Pulmonary artery endothelial cell (primary cell): ENCODE measurements at places on chromosomes 6 and 20. TPM values are rescaled to one million over a fixed set of nuclear protein-coding genes. Genes with fewer than 3 reads are reported as not detected.

SYNDIG1 gene
- not detected in 2 replicates for total RNA-seq

NKX2-4 gene
- total RNA-seq = not detected in 2 replicates

PACSIN1 gene
- total RNA-seq = not detected in 2 replicates

TFAP2D gene
- total RNA-seq = not detected in 2 replicates

DNA sequence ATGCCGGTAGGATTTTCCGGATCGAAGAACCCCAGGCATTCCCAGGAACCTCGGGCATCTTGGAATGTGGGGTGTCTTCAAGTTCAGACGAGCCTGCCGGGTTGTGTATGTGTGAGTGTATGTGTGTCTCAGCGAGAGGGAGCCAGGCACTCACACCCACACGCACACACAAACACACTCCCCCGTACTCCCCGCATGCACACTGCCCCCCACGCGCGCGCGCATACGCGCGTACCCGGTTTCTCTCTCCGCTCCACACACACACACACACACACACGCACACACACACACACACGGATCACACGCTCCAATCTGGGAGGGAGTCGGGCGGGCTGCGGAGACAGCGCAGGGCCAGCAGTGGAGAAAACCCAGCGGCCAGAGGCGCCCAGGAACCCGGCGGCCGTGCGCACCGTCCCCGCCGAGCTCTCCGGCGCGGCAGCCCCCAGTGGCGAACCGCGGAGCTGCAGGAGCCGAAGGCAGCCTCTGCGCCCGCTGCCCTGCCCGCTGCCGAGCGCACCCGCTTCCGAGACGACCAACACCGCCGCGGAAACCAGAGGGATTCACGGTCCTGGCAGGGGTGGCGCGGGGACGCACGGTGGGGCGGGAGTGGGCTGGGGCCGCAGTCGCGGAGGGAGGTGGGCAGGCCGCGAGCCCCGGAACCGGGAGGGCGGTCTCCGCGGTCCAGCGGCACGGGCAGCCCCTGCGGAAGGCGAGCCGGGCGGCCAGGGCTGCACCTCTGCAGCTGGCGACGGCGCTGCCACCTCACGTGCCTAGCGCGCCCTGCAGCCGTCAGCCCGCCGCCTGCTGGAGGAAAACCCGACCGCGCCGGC lies at the start of gene LRFN2:
Gene LRFN2 (minus strand): TSS at position 125 of the 830 bp plus-strand sequence.
- DNase-seq = peak; percentile 4

GRCh38 chr20:50207026-50207425 lies 16.4 kb downstream of the CEBPB start:
- no peak for DNase-seq

DNA sequence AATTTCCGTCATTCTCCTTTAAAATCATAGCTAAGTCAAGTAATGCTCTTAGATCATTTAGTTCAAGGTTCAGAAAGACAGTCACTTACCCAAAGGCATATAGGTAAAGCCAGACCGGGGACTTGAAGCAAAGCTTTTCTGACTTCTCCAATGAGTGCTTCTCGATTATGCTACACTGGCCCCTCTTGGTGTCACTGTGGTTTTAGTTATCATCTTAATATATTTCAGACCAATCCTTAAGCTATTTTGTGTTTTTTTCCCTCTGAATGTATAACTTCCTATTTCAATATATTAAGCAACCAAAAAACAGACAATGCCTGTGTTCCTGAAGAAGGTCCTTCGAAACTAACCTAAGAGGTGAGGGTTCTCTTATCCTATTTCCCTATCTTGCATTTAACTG lies 3.9 kb downstream of the PRDM1 start:
- DNase-seq = no peak

DNA sequence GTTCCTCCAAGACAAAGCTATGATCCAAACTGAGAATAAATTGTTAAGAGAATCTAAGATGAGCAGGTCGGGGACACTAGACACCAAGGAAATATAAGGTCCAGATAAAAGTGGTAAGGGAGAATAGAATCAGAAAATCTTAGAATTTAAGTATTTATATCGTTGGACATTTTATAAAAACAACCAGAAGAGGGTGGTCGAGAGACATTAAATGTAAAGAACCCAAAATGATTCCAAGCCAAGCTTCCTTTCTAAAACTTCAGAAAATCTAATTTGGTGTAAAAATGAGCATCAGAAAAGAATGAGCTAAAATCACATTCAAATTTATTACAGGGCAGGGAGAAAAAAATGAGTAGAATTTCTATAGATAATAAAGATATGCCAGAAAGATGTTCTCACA lies 97.8 kb upstream of the OGFRL1 start:
- peak; percentile 10 for DNase-seq

DNA sequence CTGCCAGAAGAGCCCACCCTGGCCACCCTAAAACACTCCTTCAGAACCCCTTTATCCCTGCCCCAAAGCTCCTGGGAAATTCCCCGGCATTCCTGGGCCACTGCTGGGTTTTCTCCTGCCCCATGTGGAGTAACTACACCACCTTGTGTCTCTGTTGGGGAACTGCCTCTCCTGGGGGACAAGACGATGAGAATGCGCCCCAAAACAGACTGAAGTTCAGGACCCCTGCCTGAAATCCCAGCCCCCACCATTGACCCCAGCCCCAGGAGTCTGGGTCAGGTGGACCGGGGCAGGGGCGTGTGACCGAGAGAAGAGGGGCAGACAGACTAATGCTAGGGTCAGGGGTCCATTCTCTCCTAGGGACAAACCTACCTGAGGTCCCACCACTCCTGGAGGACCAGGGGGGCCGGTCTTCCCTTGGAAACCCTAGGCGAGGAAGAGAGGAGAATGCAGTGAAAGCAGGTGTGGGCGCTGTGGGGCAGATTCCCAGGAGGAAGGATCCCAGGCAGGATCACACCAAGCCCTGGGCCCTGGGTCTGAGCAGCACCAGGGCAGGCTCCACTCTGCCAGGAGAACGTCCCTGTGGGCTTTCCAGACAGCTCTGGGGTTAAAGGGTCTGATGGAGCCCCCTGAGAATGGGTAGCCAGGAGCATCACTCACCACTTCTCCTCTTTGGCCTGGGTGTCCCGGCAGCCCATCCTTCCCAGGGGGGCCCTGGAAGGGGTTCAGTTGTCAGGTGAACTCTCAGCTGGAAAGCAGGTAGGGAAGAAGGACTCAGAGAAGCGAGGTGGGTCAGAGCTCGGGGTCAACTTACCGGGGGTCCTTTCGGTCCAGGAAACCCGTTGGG lies 19.4 kb downstream of the COL11A2 start:
- no peak for DNase-seq

DNA sequence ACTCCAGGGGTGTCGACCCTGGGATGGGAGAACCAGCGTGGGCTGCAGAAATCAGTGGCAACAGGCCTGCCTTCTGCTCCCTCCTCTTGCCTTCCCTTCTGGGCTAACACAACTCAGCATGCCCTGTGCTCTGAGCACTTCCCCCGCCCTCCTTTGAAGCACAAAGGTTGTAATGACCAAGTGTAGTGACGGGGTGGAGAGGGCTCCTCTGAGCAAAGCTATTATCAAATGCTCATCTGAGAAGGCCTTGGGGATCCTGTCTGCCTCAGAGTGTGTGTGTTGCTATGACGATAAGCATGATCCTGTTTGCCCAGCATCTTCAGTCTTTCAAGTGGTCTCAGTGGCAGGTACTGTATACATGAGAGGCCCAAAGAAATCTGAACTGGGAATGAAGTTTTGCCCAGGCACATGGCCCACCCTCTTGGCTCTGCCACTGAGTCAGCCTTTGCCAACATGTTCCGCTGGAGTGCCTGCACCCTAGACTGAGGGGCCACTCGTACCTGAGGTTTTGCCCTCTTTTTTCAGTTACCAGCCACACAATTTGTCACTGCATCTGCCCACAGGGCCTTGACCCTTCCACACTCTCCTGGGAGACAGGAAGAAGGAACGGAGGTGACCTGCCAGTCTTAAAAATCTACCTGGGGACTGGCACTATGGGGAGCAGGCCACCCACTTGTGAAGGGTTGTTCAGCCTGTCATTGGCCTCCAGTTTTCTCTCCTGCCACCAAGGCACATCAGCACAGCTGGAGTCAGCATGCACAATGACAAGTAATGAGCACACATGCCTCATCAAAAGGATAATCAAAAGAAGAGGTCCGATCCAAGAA lies 74.5 kb downstream of the GFOD1 start:
- no peak for DNase-seq

GRCh38 chr6:167856999-167857660 lies 30.4 kb downstream of the AFDN start:
- DNase-seq = peak; percentile 35

DNA sequence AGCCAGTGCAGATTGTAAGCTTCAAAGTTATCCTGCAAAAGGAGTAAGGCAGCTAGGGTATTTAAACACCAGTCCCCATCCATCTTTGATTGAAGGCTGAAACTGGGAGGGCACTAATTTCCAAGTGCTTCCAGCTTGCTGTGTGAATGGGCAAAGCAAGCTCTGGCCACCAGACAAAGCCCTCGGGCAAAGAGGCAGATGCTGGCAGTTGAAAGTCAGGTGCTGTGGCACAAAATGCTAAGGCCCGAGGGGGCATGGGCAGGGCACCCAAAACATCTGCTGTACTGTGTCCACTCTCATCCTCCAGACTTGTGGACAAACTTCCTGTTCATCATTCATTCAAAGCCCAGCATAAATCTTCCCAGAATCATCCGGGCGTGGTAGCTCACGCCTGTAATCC lies 62.9 kb downstream of the TRMT6 start:
- DNase-seq = no peak

DNA sequence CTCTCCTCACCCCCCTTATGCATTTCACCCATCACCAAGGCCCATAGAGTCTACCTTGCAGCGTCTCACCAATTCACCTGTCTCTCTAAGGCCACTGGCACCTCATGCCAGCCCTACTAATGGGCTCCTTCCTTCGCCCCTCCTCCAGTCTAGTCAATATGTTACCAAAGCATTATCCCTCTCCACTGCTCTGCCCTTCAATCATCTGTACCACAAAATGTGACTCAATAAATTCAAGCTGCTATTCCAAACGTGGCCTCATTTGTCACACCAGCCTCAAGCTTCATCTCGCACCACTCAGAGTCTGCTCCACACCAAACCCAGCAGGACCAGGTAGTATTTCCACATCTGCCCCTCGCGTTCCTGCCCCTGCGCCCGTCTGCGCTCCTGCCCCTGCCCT lies 21.8 kb upstream of the RPS6KA2 start:
- DNase-seq = no peak

- peak; percentile 1 for DNase-seq
Measured at GRCh38 chr20:54062812-54063280, 7.5 kb downstream of the BCAS1 start.

- DNase-seq = no peak
Measured at GRCh38 chr6:76706631-76707030, 634.2 kb upstream of the IMPG1 start.
